ENCODE measurements at places on chromosomes 5 and 9. TPM values are rescaled to one million over a fixed set of nuclear protein-coding genes. Genes with fewer than 3 reads are reported as not detected.

The DOLK gene
- 5.4 TPM for total RNA-seq

- DNase-seq, result no peak
Measured at GRCh38 chr9:131475956-131476776, 26.6 kb upstream of the POMT1 start.

The SPATA31D4 gene
- total RNA-seq, result not detected

The GLRA1 gene
- total RNA-seq, result not detected

DNA sequence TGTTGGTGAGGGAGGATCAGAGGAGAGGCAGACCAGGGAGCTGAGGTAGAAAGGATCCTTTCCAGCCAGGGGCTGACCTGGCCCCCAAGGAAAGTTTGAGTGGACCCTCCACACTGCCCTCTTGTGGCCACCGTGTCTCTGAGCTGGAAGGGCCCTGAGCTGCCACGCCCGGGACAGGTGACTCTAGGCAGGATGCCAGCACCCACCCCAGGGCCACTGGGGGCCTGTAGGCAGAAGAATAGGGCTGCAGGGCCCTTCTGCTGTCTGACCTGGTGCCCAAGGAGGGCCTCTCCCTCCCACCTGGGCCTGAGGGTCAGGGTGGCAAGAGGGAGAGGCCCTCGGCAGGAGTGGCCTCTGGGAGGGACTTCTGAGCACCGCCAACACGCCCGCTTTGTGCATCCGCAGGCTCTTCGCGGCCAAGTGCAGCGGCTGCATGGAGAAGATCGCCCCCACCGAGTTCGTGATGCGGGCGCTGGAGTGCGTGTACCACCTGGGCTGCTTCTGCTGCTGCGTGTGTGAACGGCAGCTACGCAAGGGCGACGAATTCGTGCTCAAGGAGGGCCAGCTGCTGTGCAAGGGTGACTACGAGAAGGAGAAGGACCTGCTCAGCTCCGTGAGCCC is 76.8 kb downstream of the LMX1B start:
- DNase-seq, result no peak

DNA sequence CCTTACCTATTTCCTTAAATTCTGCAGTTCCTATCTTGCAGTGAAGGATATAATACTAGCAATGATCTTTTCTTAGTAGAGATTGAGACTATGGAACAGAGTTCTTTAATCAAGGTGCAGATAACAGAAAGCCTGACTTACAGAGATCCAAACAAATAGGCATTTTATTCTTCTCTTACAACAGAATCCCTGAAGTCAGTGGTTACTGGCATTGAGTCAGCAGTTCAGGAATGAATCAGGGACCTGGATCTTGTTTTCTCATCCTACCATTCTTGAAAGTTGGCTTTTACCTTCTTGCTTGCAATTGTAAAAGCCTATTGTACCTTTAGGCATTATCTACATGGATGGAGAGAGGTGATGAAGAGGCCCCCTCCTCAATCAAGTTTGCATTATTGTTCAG is 47.5 kb upstream of the TLE4 start:
- DNase-seq, result no peak

- no peak for DNase-seq
Measured at GRCh38 chr5:96023518-96023917, 61.9 kb upstream of the ELL2 start.

- no peak for DNase-seq
Measured at GRCh38 chr5:56233230-56233629, at the start of gene ANKRD55. TSS of gene ANKRD55 (minus strand) at chr5:56233330. CDS start at chr5:56232913, 417 bp downstream.

The TLX3 gene
- total RNA-seq, result not detected

- no peak for DNase-seq
Measured at GRCh38 chr9:78320875-78321496, 24.1 kb downstream of the PSAT1 start.

The EPB41L4A gene
- total RNA-seq, result 0.51 TPM

GRCh38 chr9:123329329-123329955 is 26.6 kb upstream of the CRB2 start:
- no peak for DNase-seq

The CDH12 gene
- not detected for total RNA-seq
